Kidney glomerular epithelial cell (primary cell): ENCODE measurements at places on chromosomes 3 and 15.

GRCh38 chr3:6228958-6229683 is 631.8 kb upstream of the GRM7 start:
- DNase-seq = no peak

DNA sequence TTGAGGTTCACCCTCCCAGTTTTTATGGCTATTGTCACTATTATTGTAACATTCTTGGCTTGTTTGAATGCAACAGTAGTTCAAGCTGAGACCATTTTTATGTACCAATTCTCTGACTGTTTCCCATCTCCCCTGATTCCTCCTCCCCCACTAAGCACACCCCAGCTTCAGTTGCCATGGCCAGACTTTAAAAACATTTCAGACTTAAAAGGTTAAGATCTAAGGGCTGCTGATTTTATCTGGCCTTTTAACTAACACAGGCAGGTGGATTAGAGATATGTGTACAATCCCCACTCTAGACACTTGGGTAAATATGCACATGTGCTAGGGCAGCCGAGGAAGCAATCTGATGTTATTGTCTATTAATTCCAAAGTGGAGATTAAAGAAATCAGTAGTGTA is 386.3 kb upstream of the NR2F2 start:
- DNase-seq = no peak

DNA sequence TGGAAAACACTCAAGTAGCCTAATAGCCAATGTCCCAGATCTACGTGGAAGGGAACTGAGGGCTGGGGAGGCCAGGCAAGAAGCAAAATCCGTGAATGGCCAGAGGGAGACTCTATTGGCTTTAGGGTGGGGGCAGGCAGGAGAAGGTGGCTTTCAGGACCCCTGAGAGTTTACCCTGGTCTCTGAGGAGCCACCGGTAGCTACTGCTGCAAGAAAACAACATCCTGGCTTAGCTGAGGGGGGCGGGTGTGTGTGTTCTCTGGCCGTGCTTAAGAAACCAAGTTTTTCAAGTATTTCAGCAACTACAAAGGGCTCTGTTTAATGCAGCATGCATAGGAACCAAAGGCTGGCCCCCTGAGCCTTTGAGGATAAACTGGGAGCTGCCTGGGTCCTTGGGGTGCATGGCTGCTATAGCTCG is 47.6 kb upstream of the TRPM1 start:
- no peak for DNase-seq

GRCh38 chr3:133038089-133038730 is at the start of gene TMEM108:
Gene TMEM108 (plus strand): TSS chr3:133038391.
- DNase-seq = peak; percentile 36

DNA sequence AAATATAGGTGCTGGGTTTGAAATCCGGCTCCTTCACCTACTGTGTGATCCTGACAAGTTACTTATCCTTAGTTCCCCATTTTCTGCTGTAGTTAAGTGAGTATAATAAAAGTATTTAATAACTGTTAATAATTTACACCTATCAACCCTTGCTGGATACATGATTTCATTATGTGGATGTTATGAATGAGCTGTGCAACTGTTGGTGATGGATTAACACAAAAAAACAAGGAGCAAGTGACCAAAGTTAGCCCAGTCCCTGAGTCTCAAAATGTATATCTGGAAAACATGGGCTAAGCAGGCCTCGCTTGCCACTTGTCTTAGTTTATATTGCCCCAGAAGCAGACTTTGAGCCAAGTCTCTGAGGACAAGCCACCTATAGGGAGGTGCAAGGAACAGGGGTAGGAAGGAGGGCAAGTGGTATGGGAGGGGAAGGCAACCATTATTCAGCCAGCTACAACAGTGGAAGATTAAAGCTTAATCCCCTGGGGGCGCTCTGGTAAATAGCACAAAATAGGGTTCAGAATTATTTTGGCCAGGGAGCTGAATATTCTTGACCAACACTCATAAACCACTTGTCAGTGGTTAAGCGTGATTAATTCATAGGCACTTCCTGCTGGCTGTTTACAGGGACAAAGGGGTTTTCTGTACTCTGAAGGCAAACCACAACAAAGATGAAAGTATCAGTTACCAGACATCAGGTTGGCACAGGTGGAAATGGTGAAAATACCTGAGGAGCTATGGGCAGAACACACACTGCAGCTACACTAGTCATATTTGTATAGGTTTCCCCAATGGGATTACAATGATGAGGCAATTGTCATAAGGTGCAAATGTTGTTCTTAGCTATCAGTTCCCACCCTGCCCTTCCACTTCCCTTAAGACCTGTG is 76.2 kb downstream of the TRIM42 start:
- DNase-seq = no peak

- DNase-seq = no peak
Observed at GRCh38 chr3:46010519-46011113, 15.0 kb upstream of the FYCO1 start.

- DNase-seq = no peak
Observed at GRCh38 chr15:76787273-76787672, 117.9 kb downstream of the SCAPER start.

GRCh38 chr3:124200407-124200806 is 208.5 kb upstream of the ROPN1 start:
- no peak for DNase-seq

DNA sequence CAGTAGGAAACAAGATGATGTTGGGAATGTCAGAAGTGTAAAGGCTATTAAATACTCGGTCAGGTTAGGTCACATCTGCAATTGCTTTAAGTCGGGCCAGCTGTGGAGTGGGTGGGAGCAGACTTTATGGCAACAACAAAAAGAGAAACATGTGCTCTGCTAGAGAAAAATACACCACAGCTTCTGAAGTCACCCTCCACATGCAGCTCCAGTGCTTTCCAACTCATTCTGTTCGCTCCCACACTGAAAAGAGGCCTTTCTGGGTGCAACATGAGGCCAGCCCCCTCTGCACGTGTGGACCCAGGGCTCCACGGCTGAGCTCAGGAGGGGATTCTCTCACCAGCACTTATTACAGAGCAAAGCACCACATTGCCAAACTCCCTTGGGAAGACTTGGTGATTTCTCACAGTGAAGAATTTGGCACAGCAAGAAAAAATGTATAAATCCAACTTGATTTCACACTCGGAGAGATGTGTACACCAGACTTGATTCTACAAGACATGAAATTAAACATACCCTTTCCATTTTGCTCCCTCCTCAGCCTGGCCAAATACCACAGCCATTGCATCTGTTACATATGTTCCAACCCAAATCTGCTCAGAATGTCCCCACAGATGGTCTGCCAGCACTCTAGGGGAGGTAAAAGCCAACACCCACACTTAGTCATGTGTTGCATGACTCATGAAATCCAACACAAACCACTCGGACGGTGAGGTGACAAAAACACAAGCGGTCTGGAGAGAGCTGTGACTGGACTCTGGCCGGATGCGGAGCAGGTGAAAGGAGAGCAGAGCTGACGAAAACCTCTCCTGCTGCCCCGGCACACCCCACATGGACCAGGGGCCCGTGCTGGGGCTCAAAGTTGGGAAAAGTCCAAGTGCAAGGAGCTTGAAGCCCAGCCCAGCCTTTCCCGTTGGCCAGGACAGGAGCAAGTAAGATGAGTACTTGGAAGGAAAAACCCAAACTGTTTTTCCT is 74.6 kb downstream of the ITGB5 start:
- peak; percentile 38 for DNase-seq

DNA sequence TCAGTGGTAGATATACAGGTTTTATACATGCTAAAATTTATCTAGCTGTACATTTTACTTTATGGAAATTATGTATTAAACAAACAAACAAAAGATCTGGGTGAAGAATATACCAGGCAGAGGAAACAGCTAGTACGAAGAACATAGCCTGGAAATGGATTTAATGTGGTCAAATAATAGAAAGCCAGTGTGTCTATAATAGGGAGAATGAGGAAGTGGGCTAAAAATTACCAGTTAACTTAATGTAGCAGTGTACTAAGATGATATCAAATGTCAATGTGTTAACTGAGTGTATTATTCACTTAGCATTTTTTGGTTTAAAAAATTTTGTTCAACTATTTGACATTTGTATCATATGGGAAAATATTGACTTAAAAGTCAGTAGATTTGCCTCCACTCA is 22.8 kb upstream of the SLC15A2 start:
- DNase-seq = no peak

DNA sequence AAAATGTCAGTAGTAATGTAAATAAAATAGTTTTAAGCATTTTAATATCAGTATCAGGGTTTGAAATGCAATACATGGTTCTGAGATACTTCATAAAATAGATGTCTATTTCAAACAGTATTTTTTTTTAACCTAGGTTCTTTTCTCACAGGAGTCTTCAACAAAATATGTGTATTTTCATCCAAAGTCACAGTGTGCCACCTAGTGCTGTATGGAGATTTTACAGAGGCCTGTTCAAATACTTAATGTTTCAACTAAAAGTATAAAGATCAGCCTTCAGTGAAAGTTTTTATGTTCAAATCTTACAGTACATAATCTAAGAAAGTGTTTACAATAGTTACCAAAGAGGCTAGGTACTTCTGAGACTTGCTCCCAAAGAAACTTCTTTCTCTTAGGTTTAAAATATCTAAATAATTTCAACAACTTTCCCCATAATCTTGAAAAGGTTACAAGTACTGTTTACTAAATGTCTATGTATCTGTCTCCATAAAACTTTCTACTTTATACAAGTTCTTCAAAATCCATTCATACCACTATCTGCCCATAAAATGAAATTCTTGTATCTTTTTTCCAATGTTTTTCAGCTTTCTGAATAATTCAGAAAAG is 38.3 kb downstream of the SCAPER start:
- peak; percentile 22 for DNase-seq

DNA sequence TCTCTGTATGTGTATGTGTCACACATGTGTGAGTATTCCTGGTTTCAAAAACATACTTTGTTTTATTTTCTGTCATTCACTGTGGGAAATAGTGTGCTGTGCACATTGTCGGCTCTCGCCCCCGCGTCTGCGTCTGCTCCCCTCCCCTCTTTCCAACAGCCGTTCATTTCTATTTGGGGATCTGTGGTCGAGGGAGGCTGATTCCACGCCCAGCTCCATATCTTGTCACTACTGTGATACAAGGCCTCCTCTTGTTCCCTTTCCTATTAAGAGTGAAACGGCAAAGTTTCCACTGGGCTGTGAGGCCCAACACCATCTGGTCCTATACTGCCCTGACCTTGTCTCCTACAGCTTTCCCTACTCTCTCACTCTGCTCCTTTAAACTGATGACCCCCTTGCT is 172.5 kb upstream of the LRIG1 start:
- no peak for DNase-seq

GRCh38 chr3:134076851-134077250 is 47.1 kb upstream of the SLCO2A1 start:
- DNase-seq = no peak

DNA sequence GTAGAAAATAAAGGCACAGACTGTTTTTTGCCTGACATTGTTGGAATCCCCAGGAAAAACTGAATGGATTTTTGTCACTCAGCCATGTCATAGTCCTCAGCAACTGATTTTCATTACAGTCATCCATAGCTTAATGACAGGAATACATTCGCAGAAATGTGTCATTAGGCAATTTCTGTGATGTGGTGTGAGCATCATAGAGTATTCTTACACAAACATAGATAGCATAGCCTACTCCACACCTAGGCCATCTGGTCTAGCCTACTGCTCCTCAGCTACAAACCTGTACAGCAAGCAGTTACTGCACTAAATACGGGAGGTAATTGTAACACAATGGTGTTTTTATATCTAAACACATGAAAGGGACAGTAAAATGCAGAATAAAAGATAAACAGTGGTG is 34.4 kb upstream of the FBN1 start:
- DNase-seq = no peak

GRCh38 chr3:140290105-140290504 is 355.1 kb downstream of the CLSTN2 start:
- DNase-seq = peak; percentile 7

DNA sequence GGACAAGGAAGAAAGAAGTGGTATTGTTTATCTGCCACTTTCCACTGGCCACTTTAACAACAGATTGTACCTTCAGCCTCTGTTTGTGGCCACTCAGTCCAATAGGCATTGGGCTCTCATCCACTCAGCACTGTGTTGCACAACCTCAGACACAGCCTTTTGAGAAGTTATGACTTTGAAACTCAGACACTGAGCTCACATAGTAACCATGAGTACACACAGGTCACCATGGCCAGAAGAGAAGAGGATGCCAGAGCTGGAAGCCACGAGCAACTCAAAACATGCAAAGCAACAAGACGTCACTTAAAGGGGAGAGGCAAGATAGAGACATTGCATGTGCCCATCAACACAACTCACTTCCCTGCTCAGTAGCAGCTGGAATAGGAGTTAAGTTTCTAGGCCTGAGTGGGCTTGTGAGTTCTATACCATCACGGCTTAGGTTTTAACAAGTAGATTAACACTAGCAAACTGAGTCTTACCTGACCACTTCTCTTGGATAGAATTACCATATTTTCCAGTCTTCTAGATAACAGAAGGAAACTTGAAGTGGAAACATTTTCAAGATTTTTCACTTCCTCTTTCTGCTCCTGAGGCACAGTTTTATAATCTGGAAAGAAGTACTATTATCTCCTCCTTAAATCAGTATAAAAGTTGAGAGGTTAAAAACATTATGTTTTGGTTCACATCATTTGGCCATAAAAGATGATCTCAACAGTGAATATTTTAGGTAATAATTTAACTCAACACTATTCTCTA is 103.5 kb downstream of the IMPG2 start:
- no peak for DNase-seq

DNA sequence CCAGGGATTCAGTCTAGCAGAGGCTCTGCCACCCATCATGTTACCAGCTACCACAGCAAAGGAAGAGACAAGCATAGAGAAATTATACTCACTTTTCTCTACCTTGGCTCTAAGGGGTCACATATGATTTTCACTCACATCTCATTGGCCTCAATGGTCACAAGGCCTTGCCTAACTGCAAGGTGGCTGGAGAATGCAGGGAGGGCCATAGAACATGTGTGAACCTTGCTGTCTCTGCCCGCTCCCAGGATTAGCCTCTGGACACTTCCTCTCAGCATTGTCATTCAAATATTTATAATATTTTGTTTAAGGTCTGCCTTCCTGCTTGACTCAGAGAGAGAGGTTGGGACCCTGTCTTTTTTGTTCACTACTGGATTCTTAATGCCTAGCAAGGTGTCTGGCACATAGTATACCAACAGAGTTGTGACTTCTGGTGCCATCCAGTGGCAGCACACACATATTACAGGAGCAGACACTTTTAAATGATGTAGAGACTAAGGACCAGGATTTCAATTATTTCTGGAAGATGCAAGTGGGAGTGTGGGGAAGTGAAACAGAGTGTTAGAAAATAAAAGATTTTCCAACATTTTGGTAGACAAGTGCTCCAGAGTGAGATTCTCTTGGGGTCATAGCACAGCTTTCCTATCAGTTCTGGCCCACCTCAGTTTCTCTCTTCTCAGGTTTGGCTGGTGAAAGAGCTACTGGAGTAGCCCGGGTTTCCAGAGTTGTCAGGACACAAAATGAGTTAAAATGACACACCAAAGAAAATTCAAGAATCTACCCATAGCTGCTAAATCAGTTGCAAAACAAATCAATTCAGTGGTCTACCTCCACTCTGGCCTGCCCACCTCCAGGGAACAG is 119.0 kb upstream of the RASGRP1 start:
- DNase-seq = peak; percentile 36

DNA sequence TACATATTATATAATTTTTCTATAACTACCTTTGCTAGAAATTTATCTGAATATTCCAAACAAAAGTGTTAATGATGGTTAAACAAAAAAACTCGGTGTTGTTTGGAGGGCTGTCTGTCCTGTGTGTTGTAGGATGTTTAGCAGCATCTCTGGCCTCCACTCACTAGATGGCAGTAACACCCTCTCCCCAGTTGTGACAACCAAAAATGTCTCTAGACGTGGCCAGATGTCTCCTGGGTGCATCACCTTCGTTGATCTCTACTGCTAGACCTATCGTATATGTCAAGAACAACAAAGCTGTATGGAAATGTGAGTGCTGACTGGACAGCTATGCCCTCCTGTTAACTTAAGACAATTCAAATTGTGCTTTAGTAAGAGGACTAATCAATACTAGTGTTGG is 14.1 kb downstream of the ANKRD34C start:
- DNase-seq = no peak
